Epithelial cell of proximal tubule (primary cell): ENCODE measurements at places on chromosomes 7 and 10. TPM values are rescaled to one million over a fixed set of nuclear protein-coding genes. Genes with fewer than 3 reads are reported as not detected.

- DNase-seq, result no peak
Observed at GRCh38 chr7:4527988-4528636, 154.0 kb upstream of the FOXK1 start.

Gene CRTAC1
- 0.06 TPM in 1 of 2 replicates, not detected in the other for total RNA-seq

DNA sequence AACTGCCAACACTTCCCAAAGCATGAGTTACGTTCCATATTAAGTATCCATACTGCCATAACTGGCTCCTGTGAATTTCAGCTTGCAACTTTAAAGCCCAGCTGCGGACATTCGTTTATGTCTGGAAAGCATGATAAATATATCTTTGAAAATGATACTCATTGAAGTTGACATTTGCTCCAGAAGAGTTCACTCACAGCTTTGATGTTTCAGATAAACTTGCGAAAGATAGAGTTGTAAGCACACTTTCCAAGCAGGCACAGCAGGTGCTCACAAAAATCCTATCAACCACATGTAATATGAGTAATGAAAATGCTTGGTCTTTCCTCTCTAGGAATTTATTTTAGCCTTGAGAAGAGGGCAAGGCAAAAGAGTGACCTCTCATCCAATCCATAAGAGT is 4.5 kb downstream of the CHCHD3 start:
- DNase-seq, result no peak

DNA sequence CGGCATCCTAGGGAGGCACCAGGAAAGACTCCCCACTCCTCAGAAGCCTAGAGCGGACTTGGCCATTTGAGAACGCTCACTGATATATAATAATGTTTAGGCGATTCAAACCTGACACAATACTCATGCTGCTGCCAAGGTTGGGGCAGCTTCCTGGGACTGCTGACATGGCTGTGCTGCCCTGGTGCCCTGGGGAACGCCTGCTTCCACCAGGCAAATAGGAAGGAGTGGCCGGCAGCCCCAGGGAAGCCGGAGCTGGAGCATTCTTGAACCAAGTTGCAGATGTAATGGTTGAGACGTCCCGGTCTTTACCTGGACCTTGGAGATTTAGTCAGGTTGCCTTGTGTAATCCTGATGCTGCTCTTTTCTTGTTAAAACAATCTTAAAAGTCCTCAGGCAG is 8.8 kb downstream of the GDF10 start:
- no peak for DNase-seq

Gene FRMD4A
- 24.4 and 34.6 TPM in 2 replicates for total RNA-seq

Gene GCK
- 1.0 and 2.2 TPM in 2 replicates for total RNA-seq

Gene ENTPD1
- total RNA-seq, result not detected in 2 replicates

Gene INA
- 6.5 and 18.4 TPM in 2 replicates for total RNA-seq

Gene GIMAP8
- not detected in 2 replicates for total RNA-seq

- no peak for DNase-seq
Observed at GRCh38 chr7:8258166-8258565, 3.8 kb downstream of the ICA1 start.

DNA sequence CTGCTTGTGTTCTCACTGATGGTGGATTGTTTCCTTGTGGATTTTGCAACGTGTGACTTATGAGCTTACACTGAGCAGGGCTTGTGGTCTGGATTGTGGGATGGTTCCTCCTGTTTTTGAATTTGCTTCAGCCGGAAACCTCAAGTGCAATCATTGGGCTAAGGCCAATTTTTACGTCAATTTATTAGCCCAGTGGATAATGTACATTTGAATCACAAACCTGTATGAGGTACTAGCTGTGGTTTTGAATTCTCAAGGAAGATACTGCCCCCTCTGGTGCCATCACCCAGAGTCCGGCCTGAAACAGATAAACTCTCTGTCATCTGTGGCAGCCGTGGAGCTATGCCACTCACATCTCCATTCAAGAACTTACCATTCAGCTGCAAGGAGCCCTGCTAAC is 7.3 kb upstream of the ZNF777 start:
- DNase-seq, result no peak
